ENCODE measurements at places on chromosomes 1 and 21.

DNA sequence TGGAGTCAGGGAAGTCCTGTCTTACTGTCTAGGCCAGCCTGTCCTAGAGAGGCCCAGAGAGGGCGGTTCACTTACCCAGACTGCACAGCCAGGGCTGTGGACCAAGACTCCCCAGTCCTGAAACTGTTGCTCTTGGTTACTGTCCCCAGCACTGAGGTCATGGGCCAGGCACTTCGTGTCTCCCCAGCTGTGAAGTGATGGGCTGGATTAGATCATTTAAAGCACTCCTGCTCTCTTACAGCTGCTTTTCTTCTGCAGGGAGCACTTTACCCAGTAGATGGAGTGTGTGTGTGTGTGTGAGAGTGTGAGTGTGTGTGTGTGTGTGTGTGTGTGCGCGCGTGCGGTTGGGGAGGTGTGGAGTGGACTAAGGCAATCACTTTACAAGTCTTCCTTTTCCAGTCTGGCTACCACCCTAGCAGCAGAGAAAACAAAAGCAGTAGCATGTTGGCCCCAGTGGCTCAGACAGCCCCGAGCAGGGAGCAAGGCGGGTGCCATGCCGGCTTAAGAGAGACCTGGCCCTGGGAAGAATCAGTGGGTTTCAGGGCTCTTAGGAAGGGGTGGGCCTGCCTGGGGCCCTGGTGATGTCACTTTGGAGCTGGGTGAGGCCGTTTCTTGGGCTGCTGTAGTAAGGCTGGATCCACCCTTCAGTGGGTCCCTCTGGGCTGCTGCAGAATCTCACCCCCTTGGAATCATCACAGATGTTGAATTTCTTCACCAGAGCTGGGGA is 2.4 kb downstream of the SPSB1 start:
- DNase-seq, result no peak

- DNase-seq, result no peak
These were observed 21.1 kb downstream of the CACNA1E start for GRCh38 chr1:181504399-181504842.

- DNase-seq, result no peak
These were observed 255.1 kb downstream of the NFIA start for GRCh38 chr1:61337441-61337951.

- DNase-seq, result no peak
These were observed at the start of gene HSD11B1 for GRCh38 chr1:209704584-209704983. TSS of gene HSD11B1 (plus strand) at chr1:209704846. CDS start at chr1:209704943, 97 bp downstream.

DNA sequence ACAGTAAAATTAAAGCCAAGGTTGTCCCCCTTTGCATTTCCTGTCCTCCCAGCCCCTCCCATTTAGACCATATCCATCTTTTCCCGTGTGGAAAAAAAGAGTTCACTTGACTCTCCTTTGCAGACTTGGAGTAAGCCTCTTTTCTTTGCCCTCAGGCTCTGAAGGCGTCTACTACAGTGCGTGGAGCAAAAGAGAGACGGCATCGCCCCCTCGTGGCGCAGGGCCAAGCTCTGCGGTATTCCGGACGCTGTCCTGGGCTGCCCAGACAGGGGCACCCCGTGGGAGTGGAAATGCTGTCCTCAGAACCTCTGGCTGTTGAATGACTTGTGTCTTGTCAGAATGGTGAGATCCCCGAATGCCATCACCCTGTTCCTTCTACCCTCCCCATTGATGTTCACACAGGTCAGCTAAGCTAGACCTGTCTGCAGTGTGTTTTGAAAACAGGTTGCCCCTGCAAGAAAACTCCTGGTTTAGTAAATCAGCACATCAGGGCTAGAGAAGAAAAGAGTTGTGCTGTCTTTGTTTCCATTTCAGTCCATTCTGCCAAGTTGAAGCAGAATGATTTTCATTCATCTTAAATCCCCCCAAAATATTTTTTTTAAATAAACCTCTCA is 12.3 kb upstream of the GJA8 start:
- no peak for DNase-seq

GRCh38 chr1:36567601-36568341 is 85.1 kb upstream of the CSF3R start:
- DNase-seq, result no peak

DNA sequence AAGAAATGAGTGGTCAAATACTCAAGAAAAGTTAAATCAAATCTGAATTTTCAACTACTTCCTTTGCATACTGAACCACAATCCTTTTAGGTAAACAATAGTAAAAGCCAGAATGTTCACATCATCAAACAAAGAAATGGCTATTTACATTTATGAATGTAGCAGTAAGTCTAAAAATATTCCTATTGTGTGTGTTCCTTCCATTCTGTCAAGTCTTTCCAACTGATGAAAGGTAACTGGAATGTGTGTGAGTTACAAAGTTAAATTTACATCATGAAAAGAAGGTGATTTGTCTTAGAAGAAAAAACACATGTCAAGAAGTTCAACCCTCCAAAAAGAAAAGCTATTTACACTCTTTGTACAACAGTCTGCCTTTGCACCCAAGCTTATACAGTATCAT is 203.1 kb downstream of the SIPA1L2 start:
- DNase-seq, result no peak

- no peak for DNase-seq
These were observed 112.4 kb downstream of the PIK3R3 start for GRCh38 chr1:46020010-46020409.

- no peak for DNase-seq
These were observed 5.3 kb downstream of the DAP3 start for GRCh38 chr1:155694167-155694566.

DNA sequence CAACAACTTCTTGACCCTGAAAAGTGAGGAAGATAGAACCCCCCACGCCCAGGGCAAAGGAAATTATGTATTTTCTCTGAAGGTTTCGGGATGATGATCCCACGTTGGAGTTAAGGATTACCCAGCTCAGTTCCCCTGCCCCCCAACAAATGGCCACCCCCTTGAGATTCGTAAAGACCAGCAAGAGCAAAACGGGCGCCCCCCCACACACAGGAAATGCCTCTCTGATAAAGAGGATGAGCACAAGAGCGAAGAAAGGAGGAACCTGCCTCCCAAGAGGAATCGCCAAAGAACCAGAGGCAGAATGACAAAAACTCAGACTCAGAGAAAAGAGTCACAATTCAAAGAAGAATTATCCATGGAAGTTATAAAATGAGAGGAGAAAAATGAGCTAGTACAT is 576.9 kb downstream of the MATN1 start:
- DNase-seq, result no peak

DNA sequence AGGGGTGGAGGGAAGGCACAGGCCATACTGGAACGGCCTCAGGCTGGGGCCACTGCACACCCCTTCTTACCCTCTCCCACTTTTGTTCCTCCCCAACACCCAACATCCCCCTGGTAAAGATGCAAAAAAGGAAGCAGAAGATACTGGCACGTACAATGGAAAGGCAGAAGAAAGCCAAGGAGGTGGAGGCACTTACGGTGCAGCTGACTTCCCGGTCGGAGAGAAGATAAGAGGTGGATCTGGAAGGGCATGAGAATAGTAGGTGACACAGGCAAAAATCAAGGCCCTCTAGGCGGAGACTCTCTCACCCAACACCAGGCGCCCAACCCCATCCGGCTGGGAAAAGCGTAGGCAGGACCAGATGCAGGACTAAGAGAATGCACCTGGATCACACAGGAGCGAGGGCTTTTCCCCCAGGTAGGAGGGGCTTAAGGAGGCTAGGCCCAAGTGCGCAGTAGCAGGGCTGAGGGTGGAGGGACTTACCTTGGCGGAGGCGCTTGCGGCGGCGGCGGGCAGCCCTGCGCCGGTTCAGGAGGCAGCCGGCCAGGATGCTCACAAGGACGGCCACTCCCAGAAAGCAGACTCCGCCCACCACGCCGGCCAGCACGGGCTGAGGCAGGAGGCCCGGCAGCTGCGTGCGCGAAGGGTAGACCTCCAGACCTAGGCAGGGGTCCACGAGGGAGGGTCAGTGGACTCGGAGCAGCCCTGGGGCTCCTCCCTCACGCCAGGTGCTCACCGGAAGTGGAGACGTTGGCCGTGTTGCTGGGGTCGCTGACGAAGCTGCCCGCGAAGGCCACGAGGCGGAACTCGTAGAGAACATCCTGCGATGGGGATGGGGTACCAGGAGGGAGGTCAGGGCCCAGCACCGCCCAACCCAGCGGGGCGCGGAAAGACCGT is 4.1 kb upstream of the TAGLN2 start:
- DNase-seq, result no peak

DNA sequence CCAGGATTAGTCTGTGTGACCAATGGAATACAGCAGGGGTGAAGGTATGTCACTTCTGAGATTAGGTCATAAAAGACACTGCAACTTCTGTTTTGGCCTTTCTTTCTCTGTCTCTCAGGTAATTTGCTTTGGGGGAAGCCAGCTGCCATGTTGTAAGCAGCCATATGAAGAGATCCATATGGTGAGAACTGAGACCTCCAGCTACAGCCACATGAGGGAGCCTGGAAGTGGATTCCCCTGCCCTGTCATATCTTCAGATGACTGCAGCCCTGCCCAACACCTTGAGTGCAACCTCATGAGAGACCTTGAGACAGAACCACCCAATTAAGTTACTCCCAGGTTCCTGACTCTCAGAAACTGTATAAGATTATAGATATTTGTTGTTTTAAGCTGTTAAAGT is 70.1 kb upstream of the ESRRG start:
- DNase-seq, result no peak

DNA sequence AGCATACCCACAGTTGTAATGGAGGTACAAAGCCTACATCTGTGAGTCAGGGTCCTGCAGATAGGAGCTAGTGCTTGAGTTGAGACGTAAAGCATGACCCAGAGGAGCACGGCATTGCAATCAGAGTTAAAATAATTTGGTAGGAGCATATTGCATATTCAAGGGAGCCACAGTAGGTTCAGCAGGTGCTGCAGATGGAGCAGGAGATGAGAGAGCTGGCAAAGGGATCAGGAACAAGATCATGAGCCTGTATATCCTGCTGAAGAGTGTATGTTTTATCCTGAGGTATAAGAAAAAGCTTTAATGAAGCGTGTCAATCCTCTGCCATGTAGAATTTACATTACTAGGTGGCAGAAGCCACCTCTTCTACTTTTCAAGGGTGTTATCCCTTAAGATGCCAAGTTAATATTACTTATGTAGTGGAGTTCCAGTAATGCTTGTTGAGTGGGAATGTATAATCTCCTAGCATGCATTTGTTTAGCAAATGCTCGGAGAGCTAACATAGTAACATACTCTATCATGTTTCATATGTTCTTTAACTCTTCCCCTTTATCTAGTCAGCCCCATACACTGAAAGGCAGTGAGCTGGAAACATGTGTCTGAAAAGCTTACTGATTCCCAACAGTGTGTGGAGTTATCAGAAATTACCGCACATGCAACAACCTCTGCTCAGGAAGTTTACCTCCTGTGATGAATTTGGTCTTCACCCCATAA is 300.3 kb downstream of the GRIK1 start:
- no peak for DNase-seq

- DNase-seq, result no peak
These were observed 198.9 kb upstream of the CACYBP start for GRCh38 chr1:174800876-174801275.

DNA sequence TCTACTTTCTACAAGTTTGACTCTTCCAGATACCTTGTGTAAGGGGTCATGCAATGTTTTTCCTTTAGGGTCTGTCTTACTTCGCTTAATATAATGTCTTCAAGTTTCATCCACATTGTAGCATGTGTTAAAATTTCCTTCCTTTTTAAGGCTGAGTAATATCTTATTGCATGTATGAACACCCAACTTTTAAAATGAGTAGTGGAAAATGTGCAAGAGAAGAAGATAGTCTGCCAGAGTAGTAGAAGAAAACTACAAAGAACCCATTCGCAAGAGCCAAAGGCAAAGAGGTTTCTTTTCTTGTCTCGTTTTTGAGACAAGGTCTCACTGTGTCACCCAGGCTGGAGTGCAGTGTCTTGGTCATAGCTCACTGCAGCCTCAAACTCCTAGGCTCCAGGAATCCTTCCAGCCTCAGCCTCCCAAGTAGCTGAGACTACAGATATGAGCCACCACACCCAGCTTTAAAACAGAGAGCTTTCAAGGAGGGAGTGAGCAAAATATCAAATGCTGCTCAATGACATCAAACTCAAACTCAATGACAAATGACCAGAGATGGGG is 9.4 kb downstream of the IL23R start:
- DNase-seq, result no peak

DNA sequence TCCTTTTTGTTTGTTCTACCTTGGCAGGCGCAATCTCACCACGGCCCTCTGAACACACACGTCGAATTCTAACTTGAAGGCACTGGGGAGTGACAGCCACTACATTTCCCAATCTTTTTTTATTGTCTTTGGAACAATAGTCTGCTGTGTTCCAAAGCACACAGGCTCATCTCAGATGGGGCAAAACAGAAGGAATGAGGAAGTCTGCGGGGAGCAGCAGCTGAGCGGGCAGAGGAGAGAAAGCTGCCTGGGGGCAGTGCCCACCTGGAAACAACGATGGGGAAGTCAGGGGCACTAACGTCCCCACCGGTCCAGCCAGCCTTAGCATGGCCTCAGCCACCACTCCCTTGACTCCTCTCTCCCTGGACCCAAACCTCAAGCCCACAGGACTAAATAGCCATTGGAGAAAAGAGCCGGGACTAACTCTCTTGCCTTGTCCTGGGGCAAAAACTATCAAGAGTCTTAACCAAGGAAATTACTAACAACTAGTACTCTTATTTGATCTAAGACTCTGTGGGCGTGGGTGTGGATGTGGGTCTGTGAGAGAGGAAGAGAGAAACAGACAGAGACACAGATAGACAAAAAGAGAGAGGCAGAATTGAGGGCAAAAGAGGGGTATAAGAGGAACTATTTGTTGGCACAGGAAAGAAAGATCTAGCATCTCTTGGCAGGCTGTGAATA is 34.2 kb downstream of the SYF2 start:
- DNase-seq, result peak; percentile 45

DNA sequence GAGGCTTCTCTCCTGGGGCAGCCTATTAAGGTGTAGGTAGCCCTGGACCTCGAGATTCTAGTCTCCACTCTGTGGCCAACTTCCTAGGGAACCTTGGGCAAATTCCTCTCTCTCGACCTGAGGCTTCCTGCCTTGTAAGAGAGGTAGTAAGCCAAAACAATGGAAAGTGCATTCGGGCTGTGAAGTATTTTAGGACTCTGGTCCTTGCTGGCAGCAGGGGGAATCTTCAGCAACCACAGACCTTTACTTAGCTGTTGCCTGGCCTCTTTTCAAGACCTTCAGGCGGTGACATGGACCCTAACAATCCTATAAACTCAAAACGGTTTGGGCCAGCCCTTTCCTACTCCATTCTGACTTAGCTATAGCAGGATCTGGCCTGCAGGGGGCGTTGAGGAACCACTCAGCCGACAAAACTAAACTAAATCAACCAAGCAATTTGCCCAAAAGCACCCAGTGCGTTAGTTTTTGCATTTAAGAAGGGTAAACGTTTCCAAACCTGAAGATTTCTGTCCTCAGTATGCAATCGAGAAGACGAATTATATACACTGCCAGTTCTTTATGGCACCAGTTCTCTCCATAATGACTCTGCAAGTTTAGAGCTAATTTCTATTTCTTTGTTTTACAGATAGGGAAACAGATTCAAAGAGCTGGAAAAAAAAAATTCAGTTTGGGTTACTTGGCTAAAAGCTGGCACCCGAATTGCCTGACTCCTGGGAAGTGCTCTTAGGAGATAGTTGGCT is 10.9 kb upstream of the SESN2 start:
- peak; percentile 60 for DNase-seq

DNA sequence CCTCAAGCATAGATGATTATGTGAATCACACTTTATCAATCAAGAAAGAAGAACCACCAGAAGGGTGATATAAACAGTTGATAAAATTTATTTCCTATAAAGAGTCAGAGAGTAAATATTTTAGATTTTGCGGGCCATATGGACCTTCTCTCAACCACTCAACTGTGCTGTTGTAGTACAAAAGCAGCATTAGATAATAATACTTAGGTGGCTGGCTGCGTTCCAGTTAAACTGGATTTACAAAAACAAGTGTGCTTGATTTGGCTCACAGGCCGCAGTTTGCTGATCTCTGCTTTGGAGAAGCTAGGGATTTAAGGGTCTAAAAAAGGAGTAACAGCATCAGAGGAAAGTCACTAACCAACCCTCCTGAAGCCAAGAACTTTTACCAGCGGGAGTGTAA is 1406.0 kb downstream of the KCNT2 start:
- no peak for DNase-seq
